Natural killer cell treated with Interleukin-12 subunit alpha and Interleukin-12 subunit beta and Interleukin-15 and Interleukin-18, amount 100 ng/mL, for 72 hours (primary cell): ENCODE measurements at places on chromosomes 3 and 15. TPM values are rescaled to one million over a fixed set of nuclear protein-coding genes. Genes with fewer than 3 reads are reported as not detected.

DNA sequence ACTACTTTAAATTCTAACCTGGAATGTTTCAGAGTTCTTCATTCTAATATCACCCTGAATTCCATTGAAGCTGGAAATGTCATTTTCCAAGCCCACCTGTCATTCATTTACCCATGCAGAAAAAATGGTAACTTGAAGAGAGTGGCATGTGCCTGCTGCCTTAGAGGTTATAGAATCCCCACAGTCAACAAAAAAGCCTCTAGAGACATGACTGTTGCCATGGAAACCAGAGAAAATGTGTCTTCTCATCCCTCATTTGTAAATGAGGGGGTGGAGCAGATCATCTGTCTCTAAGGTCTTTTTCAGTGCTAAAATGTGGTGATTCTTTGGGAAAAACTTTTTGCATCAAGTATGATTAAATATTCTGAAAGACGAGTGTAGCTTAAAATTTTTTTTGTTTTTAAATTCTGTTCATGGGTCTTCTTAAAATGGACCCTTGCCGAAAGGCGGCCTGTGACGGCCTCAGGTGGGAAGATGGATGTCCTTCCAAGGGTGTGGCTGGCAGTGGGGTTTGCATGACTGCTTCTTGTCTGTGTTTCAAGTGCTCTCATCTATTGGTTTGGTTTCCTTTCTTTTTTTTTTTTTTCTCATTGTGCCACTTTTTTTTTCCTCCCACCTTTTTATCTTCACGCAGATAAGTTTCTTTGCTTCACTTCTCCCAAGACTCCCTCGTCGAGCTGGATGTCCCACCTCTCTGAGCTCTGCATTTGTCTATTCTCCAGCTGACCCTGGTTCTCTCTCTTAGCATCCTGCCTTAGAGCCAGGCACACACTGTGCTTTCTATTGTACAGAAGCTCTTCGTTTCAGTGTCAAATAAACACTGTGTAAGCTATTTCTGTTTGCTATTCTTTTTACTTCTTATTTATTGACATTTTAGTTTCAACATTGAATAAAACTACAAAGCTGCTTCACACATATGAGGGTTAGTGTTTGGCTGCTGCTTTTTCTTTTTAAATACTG, 23.0 kb downstream of the TPM1 start:
- DNase-seq: no peak

The GMPS gene
- 127 TPM for total RNA-seq

DNA sequence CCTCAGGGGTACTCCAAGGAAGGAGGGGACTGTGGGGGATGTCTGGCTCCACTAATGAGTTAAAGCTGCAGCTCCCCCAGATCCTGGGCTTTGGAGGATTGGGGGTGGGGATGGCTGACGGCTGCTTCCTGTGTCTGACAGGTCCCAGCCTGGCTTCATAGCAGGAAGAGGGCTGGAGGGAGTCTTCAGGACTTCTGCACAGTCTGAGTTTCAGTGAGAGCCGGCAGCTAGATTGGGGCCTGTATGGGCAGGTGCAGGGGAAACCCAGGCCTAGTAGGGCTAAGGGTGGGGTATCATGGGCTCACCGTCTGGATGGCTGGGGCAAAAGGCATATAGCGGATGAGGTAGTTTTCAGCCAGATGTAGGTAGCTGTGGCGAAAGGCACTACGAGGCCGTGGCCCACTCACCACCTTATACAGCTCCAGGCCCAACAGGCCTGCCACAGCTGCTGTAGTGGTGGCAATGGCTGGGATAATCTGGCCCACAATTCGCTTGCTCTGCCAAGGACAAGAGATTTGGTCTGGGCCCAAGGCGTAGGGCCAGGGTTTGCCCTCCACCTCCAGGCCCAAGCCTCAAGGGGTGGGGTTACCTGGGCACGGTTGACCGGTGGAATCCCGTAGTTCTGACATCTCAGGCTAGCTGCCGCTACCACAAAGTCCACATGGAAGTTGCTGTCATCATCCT, 4.5 kb downstream of the INKA1 start:
- no peak for DNase-seq

DNA sequence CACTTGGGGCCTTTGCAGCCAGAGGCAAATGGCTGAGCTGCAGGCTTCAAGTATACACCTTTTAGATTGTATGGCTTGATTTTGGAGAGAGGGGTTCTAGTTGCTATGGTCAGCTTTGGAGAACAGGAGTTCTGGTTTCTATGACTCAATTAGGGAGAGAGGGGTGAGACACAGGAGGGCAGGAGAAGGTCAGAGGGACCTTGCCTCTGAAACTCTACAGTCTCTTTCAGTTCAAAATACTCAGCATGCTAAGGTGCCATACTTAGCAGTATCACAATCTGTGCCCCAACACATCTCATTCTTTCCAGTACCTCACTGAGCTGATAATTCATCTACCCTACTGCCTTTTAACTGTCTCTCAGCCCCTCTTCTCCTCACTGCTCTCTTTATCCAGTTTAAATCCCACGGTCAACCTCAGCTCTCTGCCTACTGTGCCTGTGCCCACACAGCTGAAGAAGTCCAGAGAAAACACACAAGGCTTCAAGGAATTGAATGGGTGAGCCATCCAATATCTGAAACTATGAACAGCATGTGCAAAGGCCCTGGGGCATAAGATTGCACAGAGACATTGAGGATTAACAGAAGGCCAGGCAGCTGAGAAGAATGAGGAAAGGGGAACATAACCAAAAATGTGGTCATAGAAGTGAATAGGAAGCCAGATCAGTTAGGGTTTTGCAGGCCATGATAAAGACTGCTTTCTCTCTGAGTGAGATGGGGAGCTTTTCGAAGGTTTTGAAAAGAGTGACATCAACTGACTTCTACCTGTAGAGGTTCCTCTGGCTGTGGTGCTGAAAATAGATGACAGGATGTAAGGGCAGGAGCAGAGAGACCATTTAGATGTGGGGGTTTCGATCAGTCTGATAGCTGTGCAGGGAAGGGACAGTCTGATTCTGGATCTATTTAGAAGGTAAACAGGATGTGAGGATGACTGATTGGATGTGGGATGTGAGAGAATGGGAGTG, 54.5 kb upstream of the C3orf80 start:
- no peak for DNase-seq
